ENCODE measurements at places on chromosomes 2 and 18.

DNA sequence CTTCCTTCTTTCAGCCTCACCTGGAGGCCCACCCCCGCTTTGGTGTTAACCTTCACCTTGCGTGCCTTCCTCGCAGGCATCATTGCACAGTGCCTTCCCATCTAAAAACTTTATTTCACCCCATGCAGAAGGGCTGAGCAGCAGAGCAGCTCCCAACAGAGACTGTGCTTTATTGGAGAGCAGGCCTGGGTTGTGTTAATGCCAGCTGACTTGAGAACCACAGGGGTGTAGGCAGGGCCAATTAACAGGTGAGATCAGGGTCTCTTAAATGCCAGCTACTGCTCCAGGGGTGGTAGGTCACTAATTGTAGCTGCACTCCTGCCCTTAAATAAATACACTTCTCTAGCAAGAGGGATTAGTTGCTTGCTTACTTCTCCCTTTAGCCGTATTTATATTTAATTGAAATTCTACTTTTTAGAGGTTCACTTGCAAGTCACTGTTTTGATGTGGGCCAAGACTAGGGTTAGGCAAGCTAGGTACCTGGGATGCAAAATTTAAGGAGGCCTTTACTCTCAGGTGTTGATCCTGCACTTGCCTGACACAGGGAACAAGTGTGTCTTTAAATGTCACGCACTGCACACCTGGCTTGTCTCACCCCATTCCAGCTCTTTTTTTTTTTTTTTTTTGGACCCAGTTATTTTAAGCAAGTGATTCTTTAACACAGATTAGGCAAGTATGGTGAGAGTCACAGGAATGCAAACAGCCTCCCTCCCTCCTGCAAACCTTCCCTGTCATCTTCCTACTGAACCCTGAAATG is 54.5 kb downstream of the LYPD1 start:
- DNase-seq = no peak

DNA sequence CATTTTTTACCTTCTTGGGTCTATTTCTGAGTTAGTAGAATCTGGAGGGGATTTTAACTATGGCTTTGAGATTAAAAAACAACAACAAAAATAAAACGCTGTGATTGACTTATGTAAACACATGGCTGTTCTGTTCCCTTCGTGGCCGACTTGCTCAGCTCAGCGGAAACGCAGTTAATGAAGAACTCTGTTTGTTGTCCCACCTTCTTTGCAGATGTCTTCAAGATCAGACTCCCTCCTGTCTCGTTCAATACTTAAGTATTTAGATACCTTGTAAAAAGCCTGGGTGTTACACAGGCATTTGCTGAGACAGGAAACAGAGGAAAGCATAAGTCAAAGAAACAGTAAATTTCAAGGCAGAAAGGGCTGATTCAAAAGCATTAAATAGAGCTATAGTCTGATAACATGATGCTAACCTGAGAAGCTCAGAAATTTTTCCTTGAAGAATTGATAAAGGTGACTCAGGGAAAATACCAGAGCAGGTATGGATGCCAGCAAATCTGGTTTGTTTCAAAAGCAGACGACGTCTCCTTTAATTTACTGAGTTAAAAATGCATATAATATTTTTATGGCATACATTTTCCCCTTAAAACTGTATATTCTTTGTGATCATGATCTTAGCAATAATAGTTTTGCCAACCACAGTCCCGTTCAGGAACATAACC is 21.7 kb upstream of the POLI start:
- DNase-seq = no peak

- DNase-seq = no peak
Measured at GRCh38 chr2:138723196-138723987, 56.8 kb downstream of the NXPH2 start.

DNA sequence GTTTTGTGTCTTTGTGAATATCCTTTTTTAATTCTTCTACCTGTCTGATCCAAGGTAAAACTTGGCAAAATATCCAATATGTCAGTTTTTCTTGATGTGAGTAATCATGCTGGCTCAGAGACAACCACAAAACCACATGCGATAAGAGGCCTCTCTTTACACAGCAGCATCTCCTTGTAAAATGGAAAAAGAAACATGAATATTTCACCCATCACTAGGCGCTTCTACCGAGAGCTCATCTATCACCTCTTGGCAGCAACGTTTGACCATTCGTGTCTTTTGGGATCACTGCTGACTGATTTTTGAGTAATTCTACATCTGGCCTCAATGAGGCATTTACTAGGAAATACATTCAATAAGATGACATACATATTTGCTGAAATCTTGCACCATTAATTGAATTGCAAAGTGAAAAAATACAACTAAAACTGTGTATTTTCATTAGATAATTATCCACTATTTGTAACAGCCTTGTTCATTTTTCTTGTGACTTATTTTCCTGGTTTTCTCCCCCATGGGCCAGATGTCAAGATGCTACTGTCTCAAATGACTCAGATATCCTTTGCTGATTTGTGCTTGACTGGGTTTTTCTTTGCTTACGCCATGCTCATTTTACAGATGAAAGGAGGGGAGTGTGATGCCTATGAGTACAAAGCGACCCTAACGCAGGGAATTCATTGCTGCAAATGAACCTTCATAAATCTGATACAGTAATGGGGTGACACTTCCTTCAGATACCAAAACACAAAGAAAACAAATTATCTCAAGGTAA is 467.5 kb downstream of the FBXO15 start:
- no peak for DNase-seq

DNA sequence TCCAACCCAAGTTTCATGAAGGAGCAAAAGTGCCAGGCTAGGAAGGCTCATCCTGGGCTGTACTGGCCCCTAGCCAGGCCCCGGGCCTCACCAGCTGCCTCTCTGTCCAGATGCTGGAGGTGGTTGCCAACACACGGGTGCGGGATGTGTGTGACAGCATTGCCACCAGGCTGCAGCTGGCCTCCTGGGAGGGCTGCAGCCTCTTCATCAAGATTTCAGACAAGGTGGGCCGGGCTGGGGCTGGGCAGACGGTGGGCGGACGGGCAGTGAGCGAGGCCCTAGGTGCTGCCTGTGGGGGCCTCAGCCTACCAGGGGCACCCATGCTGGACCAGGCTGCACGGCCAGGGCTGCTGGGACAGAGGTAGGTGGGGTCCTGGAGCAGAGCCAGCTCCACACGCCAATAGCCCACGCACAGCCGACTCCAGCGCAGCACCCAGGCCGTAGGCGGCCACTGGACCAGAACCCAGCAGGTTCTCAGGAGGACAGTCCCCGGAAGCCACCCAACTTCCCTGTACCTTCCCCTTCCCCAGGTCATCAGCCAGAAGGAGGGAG is 11.8 kb upstream of the GPR17 start:
- no peak for DNase-seq

DNA sequence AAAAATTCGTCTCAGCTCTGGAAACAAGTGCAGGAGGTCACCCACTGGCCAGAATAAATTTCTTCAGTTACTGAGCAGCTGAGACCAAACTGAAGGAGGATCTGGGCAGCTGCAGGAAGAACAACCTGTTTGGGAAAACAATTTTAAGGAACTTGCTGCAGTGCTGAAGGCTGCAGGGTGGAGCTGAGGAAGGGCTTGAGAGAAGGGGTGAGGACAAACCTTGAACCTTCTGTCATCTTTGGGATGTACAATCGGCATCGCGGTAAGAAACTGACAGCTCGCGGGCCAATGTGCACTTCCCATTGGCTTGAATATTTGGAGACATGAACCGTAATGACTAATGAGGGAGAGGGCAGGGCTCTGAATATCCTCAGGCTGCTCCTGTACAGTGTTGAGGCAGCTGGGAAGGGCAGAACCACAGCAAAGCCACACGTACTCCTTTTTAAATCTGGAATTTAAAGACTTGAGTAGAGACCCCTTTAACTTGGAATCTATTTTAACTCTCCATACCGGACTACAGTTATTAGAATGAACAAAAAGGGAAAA is 90.3 kb downstream of the TACR1 start:
- DNase-seq = no peak

GRCh38 chr2:10326151-10326616 is 23.5 kb downstream of the HPCAL1 start:
- no peak for DNase-seq

DNA sequence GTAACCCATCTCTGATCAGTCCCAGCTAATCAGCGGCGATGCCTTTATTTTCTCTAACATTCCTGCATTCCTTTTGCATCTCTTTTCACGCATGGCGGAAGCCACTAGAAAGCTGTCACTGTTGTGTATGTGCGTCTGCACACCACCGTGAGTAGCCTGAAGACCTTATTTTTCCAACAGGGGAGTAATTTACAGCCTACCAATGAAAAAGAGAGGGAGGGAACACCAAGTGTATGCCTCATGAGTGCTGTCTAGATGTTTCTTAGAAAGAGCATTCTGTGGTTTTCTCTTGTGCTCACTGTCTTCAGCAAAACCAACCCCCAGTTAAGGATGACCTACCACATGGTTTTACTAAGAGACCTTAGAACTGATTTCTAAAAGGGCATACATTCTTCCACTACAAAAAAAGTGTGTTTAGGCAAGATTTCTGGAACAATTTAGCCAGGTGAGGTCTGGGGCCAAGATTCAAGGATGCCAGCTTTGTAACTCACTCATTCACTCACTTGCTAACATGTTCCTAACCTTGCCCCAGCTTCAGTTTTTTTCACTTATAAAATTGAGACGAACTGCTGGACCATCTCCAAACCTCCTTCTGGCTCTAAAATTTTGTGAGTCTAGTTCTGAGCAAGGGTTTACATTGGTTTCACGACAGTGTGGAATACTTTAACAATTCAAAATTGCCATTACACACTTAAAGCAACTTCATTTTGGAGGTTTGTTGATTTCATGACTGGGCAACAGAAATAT is 51.4 kb downstream of the BCL2 start:
- no peak for DNase-seq

GRCh38 chr18:44893966-44894365 is 213.3 kb downstream of the SETBP1 start:
- DNase-seq = no peak

- no peak for DNase-seq
Measured at GRCh38 chr2:58364098-58364497, 123.0 kb upstream of the FANCL start.

- no peak for DNase-seq
Measured at GRCh38 chr2:52821631-52822030, 946.0 kb upstream of the CHAC2 start.

- no peak for DNase-seq
Measured at GRCh38 chr2:239177908-239178307, 222.9 kb downstream of the HDAC4 start.

DNA sequence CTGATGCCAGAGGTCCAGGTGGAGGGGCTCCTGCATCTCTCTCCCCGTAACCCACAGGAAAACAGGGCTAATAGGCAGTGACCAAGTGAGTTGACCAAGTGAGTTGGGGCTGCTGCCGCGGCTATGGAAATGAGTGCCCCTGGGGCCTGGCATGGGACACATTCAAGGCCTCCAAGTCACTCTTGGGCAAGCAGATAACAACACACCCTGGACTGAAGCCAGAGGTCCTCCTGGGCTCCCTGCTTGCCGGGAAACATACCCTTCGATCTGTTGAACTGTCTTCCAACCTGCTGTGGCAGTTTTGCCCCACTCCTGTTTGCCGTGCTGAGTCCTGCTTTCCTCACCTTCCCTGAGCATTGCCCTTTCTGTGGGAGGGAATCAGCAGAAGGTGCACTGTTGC is 89.2 kb downstream of the LIPG start:
- DNase-seq = no peak

DNA sequence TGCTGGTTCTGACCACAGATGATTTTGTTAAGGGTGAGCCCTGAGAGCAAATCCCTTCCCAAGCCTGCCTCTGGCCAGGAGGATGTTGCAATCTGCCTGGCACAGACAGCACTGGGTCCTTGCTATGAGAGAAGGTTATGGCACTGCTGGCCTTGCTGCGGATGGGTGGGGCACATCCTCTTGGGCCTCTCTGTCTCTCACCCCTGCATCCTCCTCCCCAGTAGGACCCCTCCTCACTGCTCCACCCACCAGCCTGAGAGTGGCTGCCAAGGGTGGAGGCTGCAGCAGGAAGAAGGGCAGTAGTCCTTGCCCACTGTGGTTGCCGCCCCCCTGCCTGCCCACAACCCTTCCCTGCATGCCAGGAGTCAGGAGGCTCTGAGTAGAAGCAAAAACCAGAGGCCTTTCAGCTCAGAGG is 180.9 kb downstream of the ZBTB7C start:
- DNase-seq = no peak

DNA sequence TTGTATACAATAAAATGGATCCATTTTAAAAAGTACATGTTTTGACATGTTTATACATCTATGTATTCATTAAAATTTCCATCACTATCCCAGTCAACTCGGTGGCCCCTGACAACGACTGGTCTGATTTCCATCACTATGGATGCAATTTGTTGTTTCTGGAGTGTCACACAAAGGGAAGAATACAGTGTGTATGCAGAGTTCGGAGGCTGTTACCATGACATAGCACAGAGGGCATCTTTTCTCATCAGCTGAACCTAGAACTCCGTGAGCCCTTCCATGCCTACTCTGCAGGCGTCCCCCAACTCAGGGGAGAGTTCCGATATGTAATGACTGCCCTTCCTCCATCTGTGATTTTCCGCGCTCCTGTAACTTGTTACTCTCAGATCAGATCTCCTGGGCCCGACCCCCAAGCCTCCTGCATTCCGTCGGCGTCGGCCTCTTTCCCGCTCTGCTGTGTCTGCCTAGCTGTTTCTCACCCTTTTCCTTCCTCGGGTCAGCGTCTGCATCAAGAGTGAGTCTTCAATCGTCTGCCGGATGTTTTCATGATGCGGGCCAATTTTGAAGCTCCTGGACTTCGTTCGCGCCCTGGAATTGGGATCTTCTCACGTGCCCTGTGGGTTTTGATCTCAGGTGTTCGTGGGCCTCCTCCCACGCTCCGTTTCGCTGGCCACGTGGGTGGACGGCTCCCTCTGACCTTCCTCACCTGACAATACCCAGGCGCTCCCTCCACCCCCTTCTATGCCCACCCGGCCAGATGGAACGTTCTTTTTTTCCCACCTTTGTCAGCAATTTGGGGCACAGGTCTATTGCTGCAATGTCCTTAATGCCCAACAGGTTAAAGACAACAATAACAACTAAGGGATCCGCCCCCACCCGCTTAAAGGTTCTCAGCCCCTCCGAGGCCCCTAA is 161.0 kb downstream of the TWIST2 start:
- no peak for DNase-seq

GRCh38 chr2:157923598-157924217 is 47.6 kb upstream of the ACVR1 start:
- DNase-seq = no peak

All from effector memory CD4-positive, alpha-beta T cell (primary cell).